Activated CD8-positive, alpha-beta T cell treated with anti-CD3 and anti-CD28 coated beads, Interleukin-2, amount 10 ng/mL, durations not matched to agents 7 days and 5 days (primary cell): ENCODE measurements at places on chromosomes 1 and 21. TPM values are rescaled to one million over a fixed set of nuclear protein-coding genes. Genes with fewer than 3 reads are reported as not detected.

The AKT3 gene
- 23.9 TPM for total RNA-seq

The CLCA4 gene
- not detected for total RNA-seq

The YIPF1 gene
- 16.3 TPM for total RNA-seq

The WDTC1 gene
- 24.7 TPM for total RNA-seq

The MASP2 gene
- total RNA-seq = 0.21 TPM

The CRYAA gene
- not detected for total RNA-seq

The DPT gene
- not detected for total RNA-seq

The CCDC181 gene
- not detected for total RNA-seq

The NKAIN1 gene
- total RNA-seq = 2.0 TPM

The ITLN1 gene
- not detected for total RNA-seq

The PLA2G2C gene
- not detected for total RNA-seq

The FNDC5 gene
- not detected for total RNA-seq

The PRR9 gene
- total RNA-seq = not detected

The S100A14 gene
- not detected for total RNA-seq

The CR1L gene
- not detected for total RNA-seq

The VSIG8 gene
- total RNA-seq = not detected

The SH2D2A gene
- 84.0 TPM for total RNA-seq

The ARHGEF2 gene
- 142 TPM for total RNA-seq

The ATP1A4 gene
- total RNA-seq = not detected

The SELE gene
- not detected for total RNA-seq

The GPR157 gene
- total RNA-seq = 1.4 TPM

The CCDC30 gene
- 2.2 TPM for total RNA-seq

The TMPRSS3 gene
- total RNA-seq = 10.1 TPM

The STIL gene
- total RNA-seq = 50.1 TPM

The IFI44 gene
- total RNA-seq = 165 TPM

The SUCO gene
- 42.6 TPM for total RNA-seq
